ENCODE measurements at places on chromosomes 5 and 9.

DNA sequence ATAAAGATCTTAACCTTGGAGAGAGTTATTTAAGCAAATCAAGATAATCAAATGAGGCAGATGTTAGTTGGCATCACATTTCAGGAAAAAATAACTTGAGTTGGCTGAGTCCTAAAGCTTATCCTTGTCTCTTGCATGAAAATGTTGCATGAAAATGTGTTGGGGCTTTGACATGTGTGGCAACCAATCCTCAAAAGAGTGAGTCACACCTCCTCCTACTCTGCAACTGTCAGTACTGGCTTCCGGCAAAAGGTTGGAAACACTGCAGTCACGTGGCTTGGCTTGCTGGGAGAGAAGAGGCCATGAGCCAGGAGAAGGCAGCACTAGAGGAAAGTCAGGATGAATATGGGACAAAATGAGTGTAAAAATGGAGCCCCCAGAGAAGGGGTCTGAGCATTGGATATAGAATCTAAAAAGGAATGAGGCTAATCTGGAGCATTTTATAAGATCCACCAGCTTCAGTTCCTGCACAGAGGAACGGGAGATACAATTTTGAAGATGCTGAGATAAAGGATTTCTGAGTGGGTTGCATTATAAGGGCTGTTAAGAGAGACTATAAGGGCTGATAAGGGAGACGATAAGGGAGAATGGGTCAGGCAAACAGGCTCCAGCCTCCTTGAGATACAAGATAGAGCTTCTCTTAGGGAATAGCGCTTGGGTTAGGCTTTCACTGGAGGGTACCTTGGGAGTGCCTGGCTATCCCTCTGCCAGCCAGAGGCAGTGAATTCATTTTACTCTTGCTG, 43.1 kb downstream of the SPATA31D1 start:
- peak; percentile 41 for DNase-seq

- DNase-seq, result no peak
Measured at GRCh38 chr9:115008536-115009270, 78.3 kb upstream of the TNFSF8 start.

DNA sequence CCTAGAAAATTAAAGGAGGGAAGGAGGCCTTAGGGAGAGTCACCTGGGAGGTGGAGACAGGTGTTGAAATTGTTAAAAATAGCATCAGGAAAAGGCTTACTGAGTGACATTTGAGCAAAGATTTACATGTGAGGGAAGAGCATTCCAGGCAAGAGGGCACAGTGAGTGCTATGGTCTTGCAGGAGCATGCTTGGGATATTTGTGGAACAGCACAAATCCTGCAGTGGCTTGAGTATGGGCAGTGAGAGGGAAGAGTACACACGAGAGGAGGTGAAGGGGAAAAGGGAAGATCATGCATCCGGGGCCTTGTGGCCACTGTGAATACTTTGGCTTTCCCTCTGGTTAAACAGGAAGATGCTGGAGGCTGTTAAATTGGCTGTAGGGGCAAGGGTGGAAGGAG, 36.6 kb downstream of the ACER2 start:
- no peak for DNase-seq

DNA sequence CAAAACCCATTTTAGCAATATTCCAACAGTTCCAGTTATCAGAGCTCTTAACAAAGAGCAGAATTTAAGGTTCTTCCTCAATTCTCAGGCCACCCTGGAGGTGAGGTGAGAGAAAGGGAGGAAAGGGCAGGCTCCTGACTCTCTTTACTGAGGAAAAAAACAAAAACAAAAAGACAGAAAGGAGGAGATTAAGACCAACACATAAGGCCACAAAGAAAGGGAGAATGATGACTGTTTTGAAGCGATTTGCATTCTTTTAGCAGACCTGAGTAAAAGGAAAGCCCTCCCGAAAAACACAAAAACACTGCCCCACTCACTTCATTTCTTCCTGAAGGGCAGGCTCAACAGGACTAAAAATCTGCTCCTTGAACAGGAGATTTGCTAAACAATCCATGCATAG, 300.5 kb downstream of the ARL15 start:
- no peak for DNase-seq

DNA sequence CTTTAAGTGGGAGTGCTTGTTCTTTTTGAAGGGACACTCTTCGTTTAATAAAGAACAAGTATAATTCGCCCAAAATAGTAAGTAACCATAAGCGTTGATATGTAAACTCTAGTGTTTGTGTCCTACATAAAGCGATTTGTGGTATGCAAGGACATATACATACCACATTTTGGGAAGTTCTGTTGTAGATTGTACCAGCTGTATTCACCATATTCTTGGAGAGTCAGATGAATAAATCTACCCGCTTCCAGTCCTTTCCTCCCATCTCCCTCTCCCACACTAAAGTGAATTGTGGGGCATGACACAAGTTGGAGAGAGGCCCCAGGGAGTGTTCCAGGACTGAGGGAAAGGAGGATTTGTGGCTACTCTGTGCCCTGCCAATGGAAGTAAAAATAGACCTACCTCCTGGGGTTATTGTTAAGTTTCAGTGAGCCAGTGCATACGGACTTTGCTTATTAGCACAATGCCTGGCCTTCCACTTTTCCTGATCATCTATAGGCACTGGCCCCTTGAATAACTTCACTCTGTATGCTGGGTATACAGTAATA, 40.6 kb downstream of the ARHGAP26 start:
- DNase-seq, result no peak

- no peak for DNase-seq
Measured at GRCh38 chr9:124784509-124784908, 7.6 kb downstream of the OLFML2A start.

DNA sequence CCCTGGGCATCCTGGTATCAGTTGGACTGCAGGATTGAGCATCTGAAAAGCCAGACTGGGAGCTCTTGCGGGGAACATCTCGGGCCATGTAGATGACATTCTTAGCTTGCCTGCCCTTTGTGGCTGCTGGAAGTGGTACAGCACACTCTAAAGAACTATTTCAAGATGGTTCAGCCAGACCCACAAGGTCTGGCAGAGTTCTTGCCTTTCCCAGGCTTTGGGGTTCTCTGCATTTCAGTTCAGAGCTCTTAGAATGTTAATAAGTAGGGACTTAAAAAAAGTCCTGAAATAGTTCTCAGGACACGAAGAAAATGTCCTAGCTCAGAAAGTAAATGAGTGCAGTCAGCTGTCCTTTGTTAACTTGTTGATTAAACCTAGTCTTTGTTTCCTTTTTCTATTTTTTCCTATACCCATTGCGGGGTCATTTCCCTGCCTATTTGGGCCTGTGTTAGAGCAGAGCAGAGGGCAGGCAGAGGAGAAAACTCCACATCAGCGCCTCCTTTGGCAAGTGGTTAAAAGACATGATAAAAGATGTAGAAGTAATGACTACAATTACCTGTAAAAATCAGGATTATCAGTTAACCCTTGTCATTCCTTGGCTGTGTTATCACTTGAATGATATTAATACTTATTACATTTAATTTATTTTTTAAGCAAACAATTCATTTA, 291.5 kb downstream of the ZSWIM6 start:
- DNase-seq, result no peak

DNA sequence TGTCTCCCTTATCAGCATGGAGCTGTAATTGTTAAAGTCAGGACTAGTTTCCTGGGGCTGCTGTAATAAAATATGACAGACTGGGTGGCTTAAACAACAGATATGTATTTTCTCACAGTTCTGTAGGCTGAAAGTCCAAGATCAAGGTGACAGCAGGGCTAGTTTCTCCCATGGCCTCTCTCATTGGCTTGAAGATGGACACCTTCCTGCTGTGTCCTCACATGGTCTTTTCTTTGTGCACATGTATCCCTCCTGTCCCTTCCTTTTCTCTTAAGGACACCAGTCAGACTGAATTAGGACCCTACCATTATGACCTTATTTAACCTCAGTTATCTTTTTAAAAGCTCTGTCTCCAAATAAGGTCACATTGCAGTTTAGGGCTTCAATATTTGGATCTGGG, 700.5 kb upstream of the MEF2C start:
- DNase-seq, result no peak

GRCh38 chr5:61941637-61942036, 364.4 kb upstream of the KIF2A start:
- no peak for DNase-seq

- DNase-seq, result no peak
Measured at GRCh38 chr9:131433302-131433854, 39.5 kb downstream of the PRRC2B start.

DNA sequence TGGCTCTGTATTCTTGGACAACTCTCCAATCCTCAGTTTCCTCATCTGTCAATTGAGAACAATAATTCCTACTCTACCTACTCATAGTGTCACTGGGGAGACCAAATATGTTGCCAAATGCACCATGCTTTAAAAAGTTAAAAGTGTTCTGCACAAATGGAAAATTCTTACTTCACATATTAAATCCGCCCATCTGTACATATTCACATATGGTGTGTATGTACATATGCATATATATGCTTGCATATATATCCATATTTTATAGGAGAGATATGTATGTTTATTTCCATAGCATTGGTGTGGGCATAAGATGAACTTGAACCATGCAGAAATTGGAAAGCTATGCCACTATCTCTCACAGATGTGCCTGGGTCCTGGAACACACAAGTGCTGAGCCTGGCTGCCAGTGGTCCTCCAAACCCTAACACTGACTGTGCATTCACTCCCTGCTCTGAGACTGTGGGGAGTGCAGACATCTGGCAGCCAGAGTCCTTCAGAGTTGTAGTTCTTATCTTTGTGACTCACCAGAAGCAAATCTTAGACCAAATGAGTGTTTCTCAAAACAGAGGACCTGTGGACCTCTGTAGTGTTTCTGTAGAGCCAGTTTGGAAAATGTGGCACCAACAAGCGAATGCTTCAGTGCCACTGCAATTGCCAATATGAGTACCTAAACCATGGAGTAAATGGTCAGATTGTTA, 168.7 kb downstream of the GRIA1 start:
- no peak for DNase-seq

DNA sequence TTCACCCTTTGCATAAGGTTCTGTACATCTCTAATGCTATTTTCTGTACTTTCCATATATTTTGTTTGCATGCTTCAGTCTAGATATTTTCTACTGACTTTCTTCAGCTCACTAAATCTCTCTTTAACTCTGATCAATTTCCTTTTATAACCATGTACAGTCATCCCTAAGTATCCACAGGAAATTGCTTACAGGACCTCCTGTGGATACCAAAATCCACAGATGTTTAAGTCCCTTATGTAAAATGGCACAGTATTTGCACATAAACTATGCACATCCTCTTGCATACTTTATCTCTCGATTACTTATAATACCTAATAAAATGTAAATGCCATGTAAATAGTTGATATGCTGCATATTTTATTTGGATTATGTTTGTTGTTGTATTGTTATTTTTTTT, 442.1 kb downstream of the TLE4 start:
- no peak for DNase-seq

DNA sequence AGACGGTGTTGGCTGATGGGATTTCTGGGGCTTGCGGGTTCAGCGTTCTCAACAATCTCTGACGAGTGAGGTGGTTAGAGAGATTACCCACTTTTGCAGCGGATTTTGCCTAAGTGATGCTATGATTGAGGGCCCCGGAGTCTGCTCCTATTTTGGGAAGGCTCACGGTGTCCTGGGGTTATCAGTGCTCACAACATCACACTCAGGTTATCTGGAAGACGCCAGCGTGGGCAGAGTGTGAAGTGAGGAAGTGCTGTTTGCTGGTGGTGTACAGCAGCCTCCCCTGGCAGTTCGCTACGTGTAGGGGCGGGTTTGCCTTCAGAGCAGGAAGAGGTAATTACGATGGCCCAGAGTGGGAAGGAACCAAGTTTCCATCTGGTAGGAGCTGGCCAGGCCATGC, 341.2 kb upstream of the IRX2 start:
- DNase-seq, result no peak

DNA sequence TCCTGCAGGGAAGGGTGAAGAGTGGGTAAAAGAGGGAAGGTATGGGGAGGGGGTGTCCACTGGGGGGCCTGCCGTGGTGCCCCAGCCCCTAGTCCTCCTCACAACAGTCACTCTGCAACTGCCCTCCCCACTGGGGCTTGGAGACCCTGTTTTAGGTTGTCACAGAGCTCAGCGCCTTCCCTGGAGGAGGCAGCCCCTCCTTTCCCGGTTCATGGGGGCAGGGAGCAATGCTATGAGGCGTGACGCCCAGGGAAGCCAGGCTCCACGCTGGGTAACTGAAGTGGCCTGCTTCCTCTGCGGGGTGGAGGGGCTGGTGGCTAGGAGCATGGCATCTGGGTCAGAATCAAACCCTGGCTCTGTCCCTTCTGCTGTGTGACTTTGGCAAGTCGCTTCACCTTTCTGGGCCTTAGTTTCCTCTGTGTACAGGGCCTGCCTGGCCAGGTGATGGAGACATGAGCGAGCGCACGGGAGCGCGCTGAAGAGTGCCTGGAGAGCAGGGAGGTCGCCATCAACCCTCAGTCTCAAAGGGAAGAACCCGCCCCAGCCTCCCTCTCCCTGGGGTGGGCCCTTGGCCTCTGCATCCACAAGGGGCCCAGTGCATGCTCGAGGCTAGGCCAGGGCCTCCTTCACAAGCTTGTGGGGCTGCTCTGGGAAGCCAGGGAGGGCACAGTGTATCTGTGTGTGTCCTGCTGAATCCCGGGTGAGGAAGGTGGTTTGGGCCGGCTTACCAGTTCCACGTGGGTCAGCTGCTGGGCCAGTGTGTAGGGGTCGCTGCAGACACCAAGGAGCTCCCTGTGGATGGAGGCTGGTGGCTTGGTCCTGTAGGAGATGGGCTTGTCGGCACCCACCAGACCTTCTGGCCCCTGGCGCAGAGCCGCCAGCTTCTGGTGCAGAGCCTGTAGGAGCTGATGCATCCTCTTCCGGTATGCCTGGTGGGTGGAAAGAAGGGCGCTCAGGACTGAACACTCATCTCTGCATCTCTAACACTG, 56.4 kb upstream of the RNF130 start:
- no peak for DNase-seq

DNA sequence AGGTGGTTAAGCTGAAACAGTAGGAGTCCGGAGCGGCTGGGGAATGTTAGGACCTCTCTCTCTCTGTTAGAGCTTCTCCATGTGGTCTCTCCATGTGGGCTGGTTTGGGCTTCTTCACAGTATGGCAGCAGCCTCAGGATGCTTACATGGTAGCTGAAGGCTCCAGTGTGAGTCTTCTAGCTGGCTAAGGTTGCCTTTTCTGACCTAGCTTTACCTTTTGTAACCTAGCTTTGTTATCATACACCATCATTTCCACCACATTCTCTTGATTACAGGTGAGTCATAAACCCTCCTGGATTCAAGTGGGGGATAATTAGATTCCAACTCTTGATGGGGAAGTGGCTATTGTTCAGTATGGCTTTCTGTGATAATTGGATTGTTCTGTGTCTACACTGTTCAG, 98.5 kb downstream of the MTREX start:
- no peak for DNase-seq
